Endodermal cell (in vitro differentiated cells): ENCODE measurements at places on chromosomes 13 and 19.

DNA sequence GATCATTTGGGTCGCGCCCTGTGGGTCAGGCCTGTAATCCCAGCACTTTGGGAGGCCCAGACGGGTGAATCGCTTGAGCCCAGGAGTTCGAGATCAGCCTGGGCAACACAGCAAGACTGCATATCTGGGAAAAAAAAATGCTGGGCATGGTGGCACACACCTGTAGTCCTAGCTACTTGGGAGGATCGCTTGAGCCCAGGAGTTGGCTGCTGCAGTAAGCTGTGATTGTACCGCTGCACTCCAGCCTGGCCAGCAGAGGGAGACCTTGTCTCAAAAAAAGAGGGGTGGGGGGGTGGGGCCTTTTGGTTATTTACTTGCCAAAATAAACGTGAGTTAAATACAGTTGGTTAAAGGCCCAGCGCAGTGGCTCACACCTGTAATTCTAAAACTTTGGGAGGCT is 9.8 kb upstream of the ZNF544 start:
- peak; percentile 76 for DNase-seq

GRCh38 chr19:37329686-37330085 is 41.2 kb upstream of the ZNF527 start:
- DNase-seq, result peak; percentile 76

- DNase-seq, result no peak
These were observed 8.4 kb downstream of the DNM2 start for GRCh38 chr19:10726268-10726667.

- no peak for DNase-seq
These were observed 1109.0 kb downstream of the EFNB2 start for GRCh38 chr13:105426441-105426840.

DNA sequence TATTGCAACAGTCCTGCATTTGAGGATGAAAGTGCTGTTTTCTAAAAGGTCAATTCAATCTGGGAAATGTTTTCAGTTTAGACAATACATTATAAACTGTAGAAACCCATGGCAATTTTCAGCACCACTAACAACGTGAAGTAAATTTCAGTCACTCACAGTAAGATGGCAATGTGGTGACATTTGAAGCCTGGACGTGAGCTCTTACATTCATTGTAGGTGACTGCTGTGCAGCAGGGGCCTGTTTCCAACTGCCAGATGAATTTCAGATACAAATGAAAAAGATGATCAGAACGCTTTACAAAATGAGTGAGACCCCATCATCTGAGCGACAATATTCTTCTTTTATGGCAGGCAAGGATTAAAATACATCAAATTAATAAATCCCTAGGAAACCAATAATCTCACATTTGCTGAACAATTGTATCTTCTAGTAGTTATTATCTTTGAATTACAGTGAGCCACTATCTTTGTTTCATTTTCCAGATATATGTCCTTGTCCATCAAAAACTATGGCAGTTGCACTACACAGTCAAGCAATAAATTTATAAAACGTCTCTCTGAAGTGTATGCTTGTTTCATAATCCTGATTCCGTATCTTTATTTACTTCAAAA is 1816.8 kb downstream of the OLFM4 start:
- no peak for DNase-seq

GRCh38 chr13:99043831-99044231 is 66.0 kb upstream of the DOCK9 start:
- DNase-seq, result no peak

DNA sequence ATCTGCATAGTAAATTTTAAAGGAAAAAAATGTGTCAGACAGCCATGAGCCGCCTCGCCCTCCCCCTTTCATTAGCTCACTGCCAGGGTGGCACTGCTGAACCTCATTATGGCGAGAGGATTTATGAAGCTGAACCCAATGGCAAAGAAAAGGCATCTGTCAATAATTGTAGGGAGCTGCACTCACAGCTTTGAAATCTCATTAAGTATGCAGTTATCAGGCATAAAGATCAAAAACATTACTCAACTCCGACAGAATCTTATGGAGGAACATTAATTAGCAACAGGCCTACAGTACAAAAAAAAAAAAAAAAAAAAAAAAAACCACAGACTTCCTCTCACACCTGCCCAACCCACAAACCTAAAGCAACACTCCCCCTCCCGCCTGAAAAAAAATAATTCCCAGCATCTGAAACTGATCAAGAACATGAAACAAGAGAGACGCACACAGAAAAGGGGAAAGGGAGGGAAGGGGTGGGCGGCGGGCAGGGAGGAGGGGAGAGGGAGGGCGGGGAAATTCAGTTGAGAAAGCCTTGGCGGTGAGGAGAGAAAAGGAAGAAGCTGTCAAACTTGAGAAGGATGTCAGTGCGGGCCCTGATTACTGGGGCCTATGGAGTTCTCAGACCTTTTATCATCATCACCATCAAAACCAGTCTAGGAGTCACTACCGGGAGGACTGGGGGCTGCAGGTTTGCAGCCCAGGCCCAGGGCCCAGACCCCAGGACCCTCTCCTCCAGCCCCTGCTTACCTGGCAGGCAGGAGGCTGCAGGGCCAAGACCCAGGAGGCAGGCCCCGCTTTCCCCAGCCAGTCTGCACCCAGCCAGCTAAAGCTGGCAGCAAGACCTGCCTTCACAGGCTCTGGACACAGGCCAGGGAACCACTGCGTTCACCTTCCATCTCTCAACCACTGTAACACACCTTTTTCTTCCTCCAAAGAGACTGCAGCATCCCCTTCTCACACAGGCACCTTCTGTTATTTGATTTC is 8.9 kb downstream of the TSHZ3 start:
- DNase-seq, result no peak

GRCh38 chr13:101838323-101838722 is 385.8 kb downstream of the ITGBL1 start:
- no peak for DNase-seq

- DNase-seq, result peak; percentile 65
These were observed 4.3 kb downstream of the RRAS start for GRCh38 chr19:49635530-49636232.

- DNase-seq, result peak; percentile 80
These were observed 6.2 kb downstream of the SULT2B1 start for GRCh38 chr19:48558018-48558684.

DNA sequence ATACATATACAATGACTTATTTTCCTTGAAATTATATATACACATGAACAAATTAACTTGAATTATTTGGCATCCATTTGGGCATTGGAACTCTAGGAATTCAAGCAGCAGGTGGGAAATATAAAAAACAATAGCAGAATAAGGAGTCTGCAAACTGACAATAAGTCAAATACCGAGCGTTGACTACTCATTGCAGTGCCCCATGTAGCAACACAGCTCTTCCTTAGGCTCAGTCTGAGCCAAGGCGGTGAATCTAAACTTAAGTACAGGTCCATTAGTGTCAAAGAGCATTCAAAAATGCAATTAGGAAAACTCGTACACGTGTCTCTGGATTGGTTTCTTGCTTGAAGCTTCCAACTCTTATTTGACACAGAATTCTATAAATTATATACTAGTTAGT is 462.5 kb upstream of the KLF12 start:
- DNase-seq, result no peak

DNA sequence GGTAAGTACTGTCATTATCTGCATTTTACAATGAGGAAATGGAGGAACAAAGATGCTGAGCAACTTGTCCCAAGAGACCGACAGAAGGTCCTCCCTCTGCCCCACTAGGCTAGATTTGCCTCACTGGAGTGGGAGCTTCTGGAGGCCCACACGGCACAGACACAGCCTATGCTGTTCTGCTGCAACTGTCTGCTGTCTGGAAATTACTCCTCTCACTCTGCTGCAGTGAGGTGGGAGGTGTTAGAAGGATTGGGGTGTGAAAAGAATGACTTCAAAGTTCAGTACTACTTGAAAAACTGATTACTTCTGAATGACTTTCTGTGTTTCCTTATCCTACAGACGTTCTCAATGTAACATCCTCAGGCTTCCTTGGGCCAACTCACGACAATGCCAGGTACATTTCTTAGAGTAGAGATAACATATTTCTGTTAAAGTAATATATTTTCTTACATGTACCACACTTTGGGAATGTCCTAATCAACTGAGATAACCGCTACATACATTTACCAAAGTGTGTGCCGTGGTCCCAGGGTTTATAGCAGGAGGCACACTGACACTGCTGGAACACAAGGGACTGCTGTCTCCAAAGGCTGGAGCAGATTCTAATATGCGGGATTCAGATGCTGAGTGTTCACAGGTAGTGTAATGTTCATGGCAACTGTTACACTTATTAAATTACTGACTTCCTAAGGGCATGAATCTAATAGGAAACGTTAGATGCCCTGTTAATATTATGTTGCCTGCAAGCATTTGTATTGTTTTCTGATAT is 53.5 kb upstream of the WASF3 start:
- no peak for DNase-seq

DNA sequence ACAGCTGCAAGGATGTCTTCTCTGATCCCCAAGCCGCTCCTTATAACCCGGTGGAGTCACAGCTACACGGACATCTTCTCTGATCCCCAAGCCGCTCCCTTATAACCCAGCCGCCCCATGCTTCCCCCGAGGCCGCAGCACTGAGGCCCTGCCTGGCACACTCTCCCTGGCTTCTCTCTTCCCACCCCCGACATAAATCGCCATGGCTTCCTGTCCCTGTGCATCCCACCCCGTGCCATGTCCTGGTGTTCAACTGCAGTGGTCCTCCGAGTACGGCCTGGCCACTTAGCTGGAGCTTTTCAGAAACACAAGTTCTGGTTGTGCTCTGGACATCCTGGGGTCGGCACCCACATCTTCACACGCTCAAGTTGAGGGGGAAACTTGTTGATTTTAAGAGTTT is 60.4 kb downstream of the RASA3 start:
- DNase-seq, result no peak

- no peak for DNase-seq
These were observed 2.2 kb downstream of the FXYD3 start for GRCh38 chr19:35117799-35118198.

- DNase-seq, result no peak
These were observed 271.5 kb downstream of the PCDH9 start for GRCh38 chr13:66958611-66959010.

DNA sequence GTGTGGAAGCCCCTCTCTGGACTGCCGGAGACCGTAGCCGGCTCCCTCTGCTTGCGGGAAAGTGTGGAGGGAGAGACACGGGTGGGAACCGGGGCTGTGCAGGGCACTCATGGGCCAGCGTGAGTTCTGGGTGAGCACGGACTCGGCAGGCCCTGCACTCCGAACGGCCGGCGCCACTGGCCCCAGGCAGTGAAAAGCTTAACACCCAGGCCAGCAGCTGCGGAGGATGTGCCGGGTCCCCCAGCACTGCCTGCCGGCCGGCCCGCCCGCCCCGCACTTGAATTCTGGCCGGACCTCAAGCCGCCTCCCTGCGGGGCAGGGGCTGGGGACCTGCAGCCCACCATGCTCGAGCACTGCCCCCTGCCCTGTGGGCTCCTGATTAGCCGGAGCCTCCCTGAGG is 147.0 kb downstream of the FGF9 start:
- no peak for DNase-seq

DNA sequence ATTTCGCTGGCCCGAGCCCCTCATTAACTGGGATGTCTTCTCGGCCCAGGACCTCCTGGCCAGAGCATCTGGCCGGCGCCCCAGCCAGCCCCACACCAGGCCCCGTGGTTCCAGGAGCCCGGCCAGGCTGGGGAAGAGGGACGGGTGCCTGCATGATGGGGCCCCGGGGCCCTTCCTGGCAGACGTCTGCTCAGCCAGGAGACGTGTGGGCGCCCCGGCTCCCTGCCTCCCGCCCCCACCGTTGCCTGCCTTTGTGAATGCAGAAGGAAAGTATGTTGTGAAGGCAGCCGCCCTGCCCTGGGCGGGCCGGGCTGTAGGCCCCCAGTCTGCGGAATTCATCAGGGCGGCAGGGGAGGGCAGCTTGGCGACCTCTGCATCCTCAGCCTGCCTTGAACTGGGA is 4.4 kb upstream of the COMP start:
- DNase-seq, result peak; percentile 59

GRCh38 chr19:42657556-42657955 is 62.8 kb upstream of the CEACAM8 start:
- no peak for DNase-seq

GRCh38 chr13:43835701-43836100 is 43.8 kb downstream of the CCDC122 start:
- DNase-seq, result no peak

DNA sequence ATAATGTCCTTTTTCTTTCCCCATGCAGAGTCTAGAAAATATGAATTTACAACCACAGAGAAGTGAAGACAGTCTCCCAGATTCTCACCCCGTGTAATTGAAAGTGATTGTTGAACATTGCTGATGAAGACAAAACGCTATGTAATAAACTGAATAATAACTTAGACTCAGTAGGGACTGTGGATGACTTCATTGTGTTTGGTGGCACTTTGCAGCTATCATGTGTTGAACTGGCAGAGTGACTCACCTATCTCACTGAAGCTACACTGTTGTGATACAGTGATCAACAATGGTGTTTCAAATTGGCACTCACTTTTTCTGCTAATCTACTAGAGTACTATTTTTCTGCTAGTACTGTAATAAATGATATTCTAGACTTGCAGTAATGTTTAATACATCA is 261.3 kb downstream of the DACH1 start:
- no peak for DNase-seq

DNA sequence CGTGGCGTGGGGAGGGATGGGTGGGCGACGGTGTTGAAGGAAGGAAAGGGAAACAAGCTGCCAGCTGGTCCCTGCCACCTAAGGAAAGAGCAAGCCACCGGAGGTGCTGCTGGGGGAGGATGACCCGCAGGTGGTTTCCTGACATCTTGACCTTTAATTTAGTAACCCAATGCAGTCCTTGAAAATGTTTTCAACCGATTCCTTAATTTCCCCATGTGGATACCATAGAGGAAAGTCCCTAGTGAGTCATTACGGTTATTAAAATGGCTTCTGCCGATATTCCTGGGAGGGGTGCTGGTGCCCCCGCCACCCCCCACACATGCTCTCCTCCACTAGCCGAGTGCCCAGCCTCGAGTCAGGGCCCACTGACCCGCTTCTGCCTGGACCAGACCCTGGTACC is 6.3 kb upstream of the ANKRD10 start:
- no peak for DNase-seq

- DNase-seq, result no peak
These were observed 258.2 kb upstream of the STARD13 start for GRCh38 chr13:33543631-33544265.

DNA sequence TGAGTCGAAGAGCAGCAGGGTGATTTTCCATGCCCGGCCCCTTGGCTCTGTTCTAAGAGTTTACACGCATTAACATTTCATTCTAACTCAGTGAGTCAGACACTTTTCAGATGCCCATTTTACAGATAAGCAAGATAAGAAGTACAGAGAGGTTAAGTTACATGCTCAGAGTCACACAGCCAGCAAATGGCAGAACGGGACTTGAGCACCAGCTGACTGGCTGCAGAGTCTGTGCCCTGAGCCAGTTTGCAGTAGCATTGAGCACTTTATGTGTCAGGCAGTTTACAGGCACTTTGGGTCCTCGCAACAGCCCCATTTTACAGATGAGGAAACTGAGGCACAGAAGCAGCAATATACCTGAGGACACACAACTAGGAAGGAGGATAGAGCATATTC is 19.0 kb downstream of the CCDC8 start:
- peak; percentile 42 for DNase-seq

GRCh38 chr19:44620667-44621066 is 7.3 kb downstream of the IGSF23 start:
- no peak for DNase-seq
